Ovary (tissue), 10 donors: ENCODE measurements at places on chromosomes 16 and 17. TPM values are rescaled to one million over a fixed set of nuclear protein-coding genes. Genes with fewer than 3 reads are reported as not detected.
A peak's percentile ranks its signal among the peaks of the same experiment; 100 is the strongest.

DNA sequence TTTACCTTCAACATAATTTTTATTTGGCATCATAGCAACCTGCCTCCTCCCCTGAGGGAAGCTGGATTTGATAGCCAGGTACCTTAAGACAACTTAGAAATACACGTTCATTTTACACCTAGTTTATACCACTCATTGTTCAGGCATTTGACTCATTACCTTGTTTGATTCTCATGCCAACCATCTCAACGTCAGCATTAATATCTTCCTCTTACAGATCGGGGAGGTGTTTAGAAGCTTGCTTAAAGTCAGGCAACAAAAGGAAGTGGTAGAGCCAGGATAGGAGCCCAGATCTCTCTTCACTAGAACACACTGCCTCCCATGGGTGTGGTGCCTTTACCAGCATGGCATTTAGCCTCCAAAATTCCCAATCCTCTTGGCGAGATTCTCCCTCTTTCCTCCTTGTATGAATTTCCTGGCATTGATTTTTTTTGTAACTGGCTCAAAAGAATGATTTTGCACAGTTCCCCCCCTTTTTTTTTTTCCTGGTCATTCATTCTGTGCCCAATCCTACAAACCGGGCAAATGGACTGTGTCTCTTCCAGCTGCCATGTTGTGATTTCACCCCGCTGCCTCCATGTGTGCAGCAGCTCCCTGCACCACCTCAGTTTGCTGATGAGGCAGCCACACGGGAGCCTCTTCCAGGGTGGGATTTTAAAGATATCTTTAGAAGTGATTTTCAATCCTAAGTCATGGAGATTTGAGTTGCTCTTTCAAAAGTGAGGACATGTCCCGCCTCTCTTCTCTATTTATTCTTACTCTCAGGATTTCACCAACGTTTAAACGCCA lies 383.6 kb downstream of the UTP18 start:
- H3K27me3 ChIP-seq: no peaks in the 10 kb centered on the region
- H3K4me1 ChIP-seq: peaks cover 4% of the 10 kb centered on the region
- no peaks in the 10 kb centered on the region for H3K36me3 ChIP-seq

- no peaks in the 10 kb centered on the region for H3K4me1 ChIP-seq
- no peak for DNase-seq
- no peak overlapping the region for H3K4me3 ChIP-seq
- no peaks in the 10 kb centered on the region for H3K27me3 ChIP-seq
- H3K27ac ChIP-seq: no peak overlapping the region
- H3K36me3 ChIP-seq: no peaks in the 10 kb centered on the region
Measured at GRCh38 chr16:89904606-89905510, 13.8 kb upstream of the MC1R start.

Gene PROCA1
- 4.0 TPM for total RNA-seq

- H3K27me3 ChIP-seq: no peaks in the 10 kb centered on the region
- DNase-seq: no peak
- no peak overlapping the region for H3K4me3 ChIP-seq
- H3K27ac ChIP-seq: no peak overlapping the region
Measured at GRCh38 chr16:22933173-22933572, 119.2 kb downstream of the HS3ST2 start.

Gene ALDOC
- total RNA-seq: 32.2 TPM

Gene PPP1R1B
- total RNA-seq: 10.1 TPM

GRCh38 chr17:82449883-82450356 lies 632 bp downstream of the CYBC1 start:
- peak overlapping the region; percentile 82 for H3K4me3 ChIP-seq
- peaks cover 13% of the 10 kb centered on the region for H3K4me1 ChIP-seq
- H3K27ac ChIP-seq: peak overlapping the region; percentile 18
- H3K36me3 ChIP-seq: no peaks in the 10 kb centered on the region

GRCh38 chr17:79424471-79425185 lies 186.2 kb downstream of the RBFOX3 start:
- H3K4me1 ChIP-seq: peaks cover 3% of the 10 kb centered on the region
- H3K36me3 ChIP-seq: no peaks in the 10 kb centered on the region
- no peak for DNase-seq
- H3K4me3 ChIP-seq: no peak overlapping the region
- H3K27ac ChIP-seq: no peak overlapping the region
- H3K27me3 ChIP-seq: no peaks in the 10 kb centered on the region

DNA sequence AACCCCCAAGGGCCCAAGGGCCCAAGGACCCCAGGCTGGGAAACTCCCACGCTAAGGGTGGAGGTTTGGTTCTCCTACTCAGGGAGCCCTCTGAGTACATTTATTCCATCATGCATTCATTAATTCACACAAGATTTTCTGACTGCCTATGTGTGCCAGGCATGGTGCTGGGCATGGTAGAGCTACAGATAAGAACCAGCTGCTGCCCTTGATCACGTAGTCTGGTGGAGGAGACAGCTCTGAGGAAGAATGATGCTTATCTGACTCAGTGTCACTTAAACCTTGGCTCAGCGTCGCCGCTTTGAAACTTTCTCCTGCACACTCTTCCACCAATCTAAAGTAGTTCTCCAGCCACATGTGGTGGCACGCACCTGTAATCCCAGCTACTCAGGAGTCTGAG lies 3.6 kb upstream of the ARL4D start:
- no peak overlapping the region for H3K27ac ChIP-seq
- no peaks in the 10 kb centered on the region for H3K27me3 ChIP-seq
- H3K4me3 ChIP-seq: no peak overlapping the region

DNA sequence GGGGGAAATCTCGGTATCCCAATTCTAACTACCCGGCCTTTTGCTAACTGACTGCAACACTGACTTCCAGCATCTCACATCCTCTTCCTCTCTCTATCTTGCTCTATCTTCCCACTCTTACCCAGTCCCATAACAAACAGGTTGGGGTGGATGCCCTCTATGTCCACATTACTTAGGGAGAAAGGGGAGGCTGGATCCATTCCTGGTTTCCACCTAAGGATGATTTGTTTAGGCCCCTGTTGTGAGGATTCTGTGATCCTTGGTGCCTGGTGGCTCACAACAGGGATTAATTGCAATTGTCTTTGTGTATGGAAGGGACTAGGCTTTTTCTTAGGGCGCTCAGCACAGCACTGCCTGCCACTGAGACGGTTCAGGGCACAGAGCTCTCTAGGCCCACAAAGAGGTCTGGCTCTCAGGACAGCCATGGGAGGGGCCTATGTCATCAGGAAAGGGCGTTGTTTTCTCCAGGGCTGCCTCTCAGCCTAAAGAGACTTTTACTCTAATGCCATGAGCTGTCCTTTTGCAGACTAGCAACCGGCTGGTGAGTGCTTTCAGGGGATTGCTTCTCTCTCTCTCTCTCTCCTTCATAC lies 612.1 kb upstream of the SALL1 start:
- no peaks in the 10 kb centered on the region for H3K4me1 ChIP-seq
- H3K4me3 ChIP-seq: no peak overlapping the region
- H3K27me3 ChIP-seq: no peaks in the 10 kb centered on the region
- no peak for DNase-seq
- no peak overlapping the region for H3K27ac ChIP-seq

DNA sequence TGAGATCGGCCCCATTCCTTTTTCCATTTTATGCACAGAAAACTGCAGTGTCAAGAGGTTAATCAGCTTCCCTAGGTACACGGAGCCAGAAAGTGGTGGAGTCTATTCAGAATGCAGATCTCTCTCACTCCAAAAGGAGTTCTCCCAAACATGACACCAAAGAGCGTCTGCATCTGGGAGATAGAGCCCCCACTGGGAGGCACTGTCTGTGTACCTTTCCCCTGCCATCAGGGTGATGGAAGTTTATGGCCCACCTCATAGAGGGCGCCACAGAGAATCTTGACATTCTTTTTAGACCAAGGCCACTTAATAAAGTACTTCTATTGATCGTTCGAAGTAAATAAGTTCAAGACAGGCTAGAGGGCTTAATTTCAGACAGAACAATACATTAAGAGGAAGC lies 493.7 kb upstream of the ERCC4 start:
- H3K4me3 ChIP-seq: no peak overlapping the region
- H3K4me1 ChIP-seq: no peaks in the 10 kb centered on the region
- H3K36me3 ChIP-seq: no peaks in the 10 kb centered on the region
- H3K27me3 ChIP-seq: no peaks in the 10 kb centered on the region

Gene SLFN13
- 10.2 TPM for total RNA-seq

DNA sequence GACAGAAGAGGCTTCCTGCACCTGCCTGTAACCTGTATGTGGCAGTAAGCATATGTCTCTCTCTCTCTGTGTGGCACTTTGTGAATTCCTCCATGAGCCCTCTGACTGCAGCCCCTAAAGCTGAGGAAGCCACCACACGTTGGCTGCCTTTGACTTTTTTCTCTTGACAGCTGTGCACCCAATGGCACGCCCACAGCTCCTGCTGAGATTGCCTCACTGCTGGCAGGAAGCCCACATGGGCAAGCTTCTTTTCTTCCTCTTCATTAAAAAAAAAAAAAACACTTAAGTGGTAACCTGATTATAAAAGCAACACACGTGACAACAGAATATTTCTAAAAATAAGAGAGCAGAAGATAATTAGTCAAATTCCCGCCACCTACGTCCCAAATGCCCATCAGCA lies 34.0 kb upstream of the PIRT start:
- no peak for DNase-seq
- no peaks in the 10 kb centered on the region for H3K4me1 ChIP-seq
- H3K36me3 ChIP-seq: no peaks in the 10 kb centered on the region
- H3K27ac ChIP-seq: no peak overlapping the region

GRCh38 chr16:48946686-48947370 lies 334.8 kb downstream of the CBLN1 start:
- DNase-seq: no peak
- H3K4me3 ChIP-seq: no peak overlapping the region
- no peaks in the 10 kb centered on the region for H3K4me1 ChIP-seq
- H3K36me3 ChIP-seq: no peaks in the 10 kb centered on the region
- no peak overlapping the region for H3K27ac ChIP-seq

GRCh38 chr16:2009164-2009711 lies 383 bp downstream of the ZNF598 start:
- peak overlapping the region; percentile 68 for H3K4me3 ChIP-seq
- H3K27me3 ChIP-seq: no peaks in the 10 kb centered on the region
- peaks cover 21% of the 10 kb centered on the region for H3K4me1 ChIP-seq
- H3K36me3 ChIP-seq: no peaks in the 10 kb centered on the region
- no peak for DNase-seq

DNA sequence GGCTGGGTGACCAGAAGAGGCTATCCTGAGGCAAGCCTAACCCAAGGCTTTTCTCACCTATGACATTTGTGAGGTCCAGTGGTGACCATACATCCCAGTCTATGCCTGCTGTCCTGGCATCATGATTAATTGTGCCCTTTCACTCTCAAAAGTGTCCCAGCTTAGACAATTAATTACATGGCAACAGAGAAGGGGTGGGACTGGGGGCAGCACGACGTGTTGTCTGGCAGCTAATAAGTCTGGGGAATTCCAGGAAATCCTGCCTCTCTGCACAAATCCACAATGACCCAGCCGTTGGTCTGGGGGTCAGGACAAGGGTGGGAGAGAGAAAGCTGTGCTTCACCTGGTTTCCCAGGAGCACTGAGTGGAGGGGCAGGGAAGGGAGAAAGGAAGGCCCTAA lies 14.0 kb upstream of the MTMR4 start:
- no peak for DNase-seq
- H3K36me3 ChIP-seq: no peaks in the 10 kb centered on the region
- H3K27me3 ChIP-seq: no peaks in the 10 kb centered on the region
- H3K4me1 ChIP-seq: peaks cover 5% of the 10 kb centered on the region
- H3K4me3 ChIP-seq: no peak overlapping the region

DNA sequence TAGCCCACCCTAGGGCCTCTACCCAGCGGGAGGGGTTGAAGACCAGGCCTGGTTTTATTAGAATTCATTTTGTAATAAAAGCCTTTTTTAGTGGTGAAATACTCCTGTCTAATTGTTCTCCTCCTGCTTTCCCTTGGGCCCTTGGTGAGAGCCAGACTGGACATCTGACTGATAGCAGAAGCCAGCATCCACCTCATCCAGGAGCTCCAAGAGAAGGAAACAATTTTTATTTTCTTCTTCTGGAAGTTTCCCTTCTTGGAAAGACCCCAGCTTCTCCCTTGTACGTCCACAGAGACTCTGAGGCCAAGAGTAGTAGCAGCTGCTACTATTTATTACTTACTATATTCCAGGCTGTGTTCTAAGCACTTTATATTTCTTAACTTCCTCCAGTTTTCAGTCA lies 4.0 kb upstream of the PHKG2 start:
- no peak overlapping the region for H3K4me3 ChIP-seq
- H3K4me1 ChIP-seq: peaks cover 4% of the 10 kb centered on the region
- H3K27me3 ChIP-seq: no peaks in the 10 kb centered on the region
- H3K36me3 ChIP-seq: no peaks in the 10 kb centered on the region
- no peak overlapping the region for H3K27ac ChIP-seq

Gene PRDM7
- total RNA-seq: not detected

DNA sequence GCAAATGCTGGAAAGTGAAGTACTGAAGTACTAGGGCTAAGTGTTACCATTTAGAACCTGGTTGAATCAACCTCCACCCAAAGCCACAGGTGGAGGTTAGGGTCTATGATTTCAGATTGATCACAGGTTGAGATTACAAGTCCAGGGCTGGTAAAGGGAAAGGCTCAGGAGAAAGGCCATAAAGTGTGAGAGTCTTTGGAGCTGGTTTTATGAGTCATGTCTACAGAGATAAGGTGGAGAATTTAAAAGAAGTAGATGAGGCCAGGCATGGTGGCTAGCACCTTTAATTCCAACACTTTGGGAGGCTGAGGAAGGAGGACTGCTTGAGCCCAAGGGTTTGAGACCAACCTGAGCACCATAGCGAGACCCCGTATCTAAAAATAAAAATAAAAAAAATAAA lies 221.7 kb upstream of the CDH11 start:
- H3K27ac ChIP-seq: no peak overlapping the region
- H3K36me3 ChIP-seq: no peaks in the 10 kb centered on the region
- no peaks in the 10 kb centered on the region for H3K27me3 ChIP-seq
- H3K4me1 ChIP-seq: no peaks in the 10 kb centered on the region
- H3K4me3 ChIP-seq: no peak overlapping the region

DNA sequence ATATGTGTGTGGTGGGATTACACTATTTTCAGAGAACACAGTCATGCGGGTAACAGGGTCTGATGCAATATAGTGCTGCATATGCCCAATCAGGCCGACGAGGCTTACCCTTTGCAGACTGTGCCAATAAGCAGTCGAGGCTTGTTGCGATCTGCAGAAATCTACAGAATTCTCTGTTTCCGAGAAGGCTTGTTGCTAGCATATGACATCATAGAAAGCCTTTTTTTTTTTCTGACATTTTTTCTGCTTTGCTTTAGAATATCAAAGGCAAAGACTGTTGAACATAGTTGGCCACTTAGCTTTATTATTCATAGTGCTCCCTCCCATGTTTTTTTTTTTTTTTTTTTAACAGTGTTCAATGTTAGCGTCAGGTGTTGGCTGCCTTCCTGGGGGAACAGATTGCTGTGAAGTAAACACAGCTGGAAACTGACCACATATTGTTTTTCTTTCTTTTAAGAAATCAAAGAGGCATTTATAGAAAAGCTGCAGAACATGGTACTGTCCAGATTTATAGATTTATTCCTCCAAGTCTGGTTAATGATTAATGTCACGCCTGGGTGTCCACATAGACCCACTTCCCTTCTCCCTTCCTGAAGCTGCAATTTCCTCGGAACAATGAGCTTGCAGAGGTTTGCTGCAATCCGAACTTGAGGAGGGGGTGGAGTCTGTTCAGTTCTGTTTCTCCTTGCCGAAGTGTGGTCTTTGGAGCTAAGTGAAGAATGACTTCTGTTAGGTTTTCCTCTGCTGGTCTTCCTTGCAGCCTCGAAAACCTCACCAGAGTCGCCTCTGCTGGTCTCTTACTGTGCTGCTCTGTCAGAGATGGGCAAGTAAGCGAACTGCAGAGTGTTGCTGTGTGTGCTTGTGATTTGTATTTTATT lies 87.3 kb downstream of the MAP2K6 start:
- peak overlapping the region; percentile 12 for H3K4me3 ChIP-seq
- no peaks in the 10 kb centered on the region for H3K36me3 ChIP-seq
- no peaks in the 10 kb centered on the region for H3K27me3 ChIP-seq
- H3K4me1 ChIP-seq: peaks cover 1% of the 10 kb centered on the region
- peak overlapping the region; percentile 4 for H3K27ac ChIP-seq

Gene TPSD1
- 0.69 TPM for total RNA-seq

Gene CLEC10A
- 1.5 TPM for total RNA-seq

Gene RAMP2
- total RNA-seq: 23.5 TPM
